ENCODE measurements at places on chromosomes 3 and 15.

GRCh38 chr3:128988286-128988685 lies 5.6 kb downstream of the CFAP92 start:
- no peak for DNase-seq

- no peak for DNase-seq
Observed at GRCh38 chr3:10180738-10181295, 16.1 kb downstream of the IRAK2 start.

GRCh38 chr3:158005391-158006100 lies 100.7 kb downstream of the SHOX2 start:
- DNase-seq: no peak

GRCh38 chr3:10774129-10774670 lies 41.8 kb upstream of the SLC6A11 start:
- peak; percentile 27 for DNase-seq

DNA sequence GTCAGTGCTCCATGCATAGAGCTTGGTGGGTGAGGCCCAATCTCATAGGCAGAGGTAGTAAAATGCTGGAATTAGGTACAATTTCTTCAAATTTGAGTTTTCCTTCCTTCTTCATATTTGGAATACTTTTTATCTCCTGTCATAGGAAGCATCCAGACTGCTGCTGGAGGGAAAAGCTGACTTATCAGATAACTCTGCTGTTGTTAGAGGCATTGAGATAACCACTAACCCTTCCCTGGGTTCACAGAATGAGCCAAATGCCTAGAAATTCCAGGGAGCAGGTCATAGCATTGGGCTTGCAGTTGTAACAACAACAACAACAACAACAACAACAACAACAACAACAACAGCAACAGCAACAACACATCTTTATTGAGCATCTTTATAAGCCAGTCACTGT lies 332.7 kb downstream of the PDCD6IP start:
- no peak for DNase-seq

- DNase-seq: no peak
Observed at GRCh38 chr3:5630406-5630805, 442.9 kb downstream of the EDEM1 start.

DNA sequence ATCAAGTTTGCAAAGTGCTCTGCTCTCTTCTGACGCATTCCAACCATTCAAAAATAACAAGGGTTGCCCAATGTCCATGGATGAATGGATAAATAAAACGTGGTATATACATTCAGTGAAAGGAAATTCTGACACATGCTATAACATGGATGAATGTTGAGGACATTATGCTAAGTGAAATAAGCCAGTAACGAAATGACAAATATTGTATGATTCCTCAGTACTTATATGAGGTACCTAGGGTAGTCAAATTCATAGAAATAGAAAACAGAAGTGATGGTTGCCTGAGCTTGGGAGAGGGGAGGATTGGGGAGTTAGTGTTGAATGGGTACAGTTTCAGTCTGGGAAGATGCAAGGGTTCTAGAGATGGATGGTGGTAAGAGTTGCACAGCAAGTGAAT lies 33.9 kb downstream of the SH3BP5 start:
- no peak for DNase-seq

DNA sequence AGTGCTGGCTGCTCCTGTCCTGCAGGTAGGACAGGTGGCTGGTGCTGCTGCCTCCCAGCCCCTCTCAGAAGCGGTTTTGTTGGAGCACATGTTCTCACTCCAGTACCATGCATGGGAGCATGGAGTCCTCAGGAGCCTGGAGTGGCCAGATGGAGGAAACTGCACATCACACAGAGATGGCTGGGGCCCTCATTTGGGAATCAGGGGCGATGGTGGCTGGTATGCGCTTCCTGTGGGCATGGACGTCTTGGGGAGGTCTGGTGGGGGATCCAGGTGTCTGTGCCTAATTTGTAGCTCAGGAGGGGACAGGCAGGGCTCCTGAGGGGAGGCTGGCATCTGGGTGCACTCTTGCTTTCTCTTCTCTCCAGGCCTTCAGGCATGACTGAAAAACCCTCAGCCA lies 168.2 kb downstream of the KLF13 start:
- DNase-seq: peak; percentile 57

DNA sequence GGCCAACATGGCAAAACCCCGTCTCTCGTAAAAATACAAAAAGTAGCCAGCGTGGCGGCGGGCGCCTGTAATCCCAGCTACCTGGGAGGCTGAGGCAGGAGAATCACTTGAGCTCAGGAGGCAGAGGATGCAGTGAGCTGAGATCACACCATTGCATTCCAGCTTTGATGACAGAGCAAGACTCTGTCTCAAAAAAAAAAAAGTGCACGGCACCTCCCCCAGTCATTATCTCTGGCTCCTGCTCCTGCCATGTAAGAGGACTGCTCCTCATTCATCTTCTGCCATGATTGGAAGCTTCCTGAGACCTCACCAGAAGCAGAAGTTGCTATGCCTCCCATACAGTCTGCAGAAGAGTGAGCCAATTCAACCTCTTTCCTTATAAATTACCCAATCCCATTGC lies 4.0 kb upstream of the ALG1L2 start:
- DNase-seq: no peak

GRCh38 chr3:64176461-64176996 lies 48.7 kb downstream of the PRICKLE2 start:
- no peak for DNase-seq

DNA sequence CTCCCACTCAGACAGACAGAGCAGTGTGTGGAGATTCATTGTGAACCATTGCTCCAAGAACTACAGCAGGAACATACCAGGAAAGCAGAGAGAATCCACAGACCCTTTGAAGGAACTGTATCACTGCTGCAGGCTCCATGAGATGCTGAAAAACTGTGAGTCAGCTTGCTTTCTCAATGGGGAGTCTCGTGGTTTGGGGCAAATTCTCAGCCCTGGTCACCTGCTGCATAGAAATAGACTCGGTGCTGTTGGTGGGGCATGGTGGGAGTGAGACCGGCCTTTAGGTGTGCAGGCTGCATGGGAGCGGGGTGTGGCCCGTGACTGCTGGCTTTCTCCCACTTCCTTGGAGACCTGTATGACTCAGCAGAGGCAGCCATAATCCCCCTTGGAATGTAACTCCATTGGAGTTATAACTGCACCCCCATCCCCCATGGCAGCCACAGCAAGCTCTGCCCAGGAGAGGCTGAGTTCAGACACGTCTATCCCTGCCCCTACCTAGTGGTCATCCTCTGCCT lies 35.6 kb downstream of the ALCAM start:
- DNase-seq: no peak

DNA sequence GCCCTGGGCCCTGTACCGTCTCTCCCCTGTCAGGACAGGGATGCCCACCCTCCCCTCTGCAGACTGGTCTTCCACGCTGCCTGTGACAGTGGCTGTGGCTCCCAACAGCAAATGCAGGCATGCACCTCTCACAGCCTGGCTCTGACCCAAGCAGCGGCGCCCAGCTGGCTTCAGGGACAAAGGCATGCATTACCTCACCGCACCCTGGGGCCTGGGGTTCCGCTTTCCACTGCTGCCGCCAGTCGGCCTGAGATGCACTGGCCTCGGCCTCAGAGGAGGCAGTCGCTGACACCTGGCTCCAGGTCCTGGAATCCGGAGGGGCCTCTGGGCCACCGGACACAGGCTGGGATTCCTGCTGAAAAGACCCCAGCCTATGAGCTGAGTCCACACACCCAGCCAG lies 70.3 kb downstream of the SCN5A start:
- DNase-seq: peak; percentile 68

DNA sequence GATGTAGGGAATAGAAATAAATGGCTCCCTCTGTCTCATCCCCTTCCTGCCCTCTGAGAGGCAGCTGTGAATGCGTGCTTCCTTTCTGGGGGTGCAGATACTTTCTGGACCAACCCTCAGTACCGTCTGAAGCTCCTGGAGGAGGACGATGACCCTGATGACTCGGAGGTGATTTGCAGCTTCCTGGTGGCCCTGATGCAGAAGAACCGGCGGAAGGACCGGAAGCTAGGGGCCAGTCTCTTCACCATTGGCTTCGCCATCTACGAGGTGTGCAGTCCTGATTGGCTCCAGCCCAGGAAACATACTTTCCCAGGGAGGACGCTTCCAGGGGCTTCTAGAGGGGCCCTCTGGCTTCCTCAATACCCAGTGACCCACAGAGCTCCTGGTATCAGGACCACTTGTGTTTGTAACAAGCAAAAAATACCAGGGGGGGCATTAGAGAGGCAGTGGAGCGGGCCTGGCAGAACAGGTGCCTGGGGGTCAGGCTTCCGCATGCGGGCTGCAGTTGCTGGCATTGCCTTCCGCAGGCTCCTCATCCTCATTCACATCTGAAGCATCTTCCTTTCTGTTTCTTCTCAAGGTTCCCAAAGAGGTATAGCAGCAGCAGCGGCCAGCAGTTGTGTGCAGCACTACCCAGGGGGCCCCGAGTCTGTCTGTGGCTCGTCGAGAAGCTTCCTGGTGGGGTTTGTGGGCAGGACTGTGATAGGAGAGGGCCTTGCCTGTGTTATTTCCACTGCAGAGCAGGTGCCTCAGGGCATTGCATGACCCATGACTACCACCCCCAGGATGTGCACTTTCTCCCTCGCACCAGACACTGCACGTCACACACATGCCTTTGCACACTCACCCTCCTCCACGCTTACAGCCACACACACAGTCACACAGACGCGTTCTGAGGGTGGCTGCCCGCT lies 42.5 kb downstream of the CAPN3 start:
- DNase-seq: no peak

- no peak for DNase-seq
Observed at GRCh38 chr3:100083209-100083608, 31.1 kb downstream of the FILIP1L start.

- no peak for DNase-seq
Observed at GRCh38 chr15:35306361-35306981, 221.4 kb upstream of the NANOGP8 start.

DNA sequence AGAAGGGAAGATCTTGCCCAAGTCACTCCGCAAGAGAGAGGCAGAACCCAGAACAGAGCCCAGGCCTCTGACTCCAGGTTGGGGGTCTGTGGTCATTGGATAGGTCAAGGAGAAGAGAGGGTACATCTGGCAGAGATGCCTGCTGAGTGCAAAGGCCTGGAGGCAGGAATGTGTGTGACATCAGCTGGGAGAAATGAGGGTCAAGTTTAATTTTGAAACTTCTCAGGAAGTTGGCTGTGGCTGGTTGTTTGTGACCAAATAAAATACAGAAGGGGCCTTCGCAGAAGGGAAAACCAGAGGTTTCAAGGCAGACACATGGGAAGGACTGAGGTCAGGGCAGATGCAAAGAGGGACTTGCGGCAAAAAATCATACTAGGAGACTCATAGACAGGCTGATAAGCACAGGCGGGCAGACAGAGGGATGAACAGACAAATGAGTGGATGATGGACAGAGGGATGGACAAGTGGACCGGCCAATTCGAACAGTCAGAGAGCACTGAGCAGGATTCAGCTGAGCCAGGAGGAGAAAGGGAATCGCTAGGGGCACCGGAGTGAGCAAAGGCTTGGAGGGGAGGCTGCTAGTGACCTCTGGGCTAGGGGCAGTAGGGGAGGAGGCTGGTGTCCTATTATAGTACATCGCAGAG lies 28.8 kb upstream of the CACNA2D2 start:
- no peak for DNase-seq

- DNase-seq: no peak
Observed at GRCh38 chr3:75272691-75273090, 391.4 kb upstream of the FRG2C start.

GRCh38 chr15:42332331-42332730 lies 27.0 kb upstream of the CAPN3 start:
- DNase-seq: no peak

GRCh38 chr15:41258750-41259471 lies 27.8 kb downstream of the CHP1 start:
- DNase-seq: no peak

DNA sequence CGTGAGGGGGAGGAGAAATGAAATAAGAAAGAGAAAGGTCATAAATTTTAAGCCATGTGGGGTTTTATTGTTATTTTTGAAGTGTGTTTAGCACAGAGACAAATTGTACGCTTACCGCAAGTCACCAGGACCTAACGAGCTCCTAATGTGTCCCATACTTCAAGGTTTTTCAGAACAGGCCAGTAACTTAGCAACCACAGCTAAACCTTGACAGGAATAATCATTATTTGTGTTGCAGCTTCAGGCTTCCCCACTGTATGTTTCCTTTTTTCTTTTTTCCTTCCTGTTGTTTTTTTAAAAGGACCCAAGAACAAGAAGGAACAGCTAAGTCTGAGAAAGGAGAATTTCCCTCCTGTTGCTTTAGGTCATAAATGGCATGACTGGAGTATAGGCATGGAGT lies 160.8 kb downstream of the TUSC7 start:
- no peak for DNase-seq

DNA sequence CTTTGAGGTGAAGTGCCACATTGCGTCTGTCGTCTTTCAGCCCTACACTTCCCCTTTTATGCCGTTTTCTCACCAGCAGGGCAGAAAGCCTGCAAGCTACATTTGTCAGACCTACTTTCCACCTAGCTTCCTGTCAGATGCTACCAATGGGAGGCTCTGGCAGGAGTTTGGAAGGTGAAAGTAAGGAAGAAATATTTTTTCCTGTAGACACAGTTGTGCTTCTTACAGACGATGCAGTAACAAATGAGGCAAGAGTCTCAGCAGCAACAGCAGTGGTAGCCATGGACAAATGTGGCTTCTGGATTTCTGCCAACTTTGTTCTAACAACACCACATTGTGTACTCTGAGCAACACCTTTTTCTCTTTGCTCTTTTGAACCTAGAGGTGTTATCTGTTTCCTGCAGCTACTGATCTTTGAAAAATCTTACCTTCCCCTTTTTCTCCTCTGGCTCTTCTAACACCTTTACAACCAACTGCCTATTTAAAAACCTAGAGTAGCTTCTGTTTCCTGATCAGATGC lies 70.6 kb upstream of the STT3B start:
- DNase-seq: no peak

- DNase-seq: no peak
Observed at GRCh38 chr3:100500320-100500880, 8.0 kb downstream of the TMEM45A start.

DNA sequence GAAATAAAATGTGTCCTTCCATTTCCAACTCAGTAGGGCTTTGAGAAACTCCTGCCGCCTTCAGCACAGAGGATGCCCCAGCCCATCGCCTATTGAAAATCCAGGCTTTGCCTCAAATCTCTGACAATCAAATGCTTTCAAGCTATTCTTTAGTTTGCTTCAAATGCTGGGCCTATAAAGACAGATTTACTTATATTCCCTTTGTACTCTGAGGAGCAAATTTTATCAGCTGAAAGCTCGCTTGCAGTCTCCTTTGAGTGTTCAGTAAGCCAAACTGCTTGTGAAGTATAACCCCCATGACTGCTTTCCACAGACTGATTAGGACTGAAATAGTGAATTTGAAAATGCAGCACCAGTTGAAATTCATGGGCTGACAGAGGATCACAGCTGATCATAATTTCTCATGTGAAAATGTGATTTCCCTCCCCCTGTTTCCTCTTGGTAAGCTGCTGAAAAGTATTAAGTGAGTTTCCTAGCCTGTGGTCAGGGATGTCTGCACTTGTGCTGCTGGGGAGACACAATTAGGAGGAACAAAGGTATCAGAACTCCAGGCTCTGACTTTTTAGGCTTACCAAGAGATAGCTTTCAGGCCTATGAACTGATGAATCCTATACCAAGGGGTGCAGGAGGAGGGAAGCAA lies 563.4 kb upstream of the TGFBR2 start:
- DNase-seq: no peak

- DNase-seq: no peak
Observed at GRCh38 chr3:16012086-16012485, 162.4 kb upstream of the GALNT15 start.

All from type B pancreatic cell (in vitro differentiated cells).